ENCODE measurements at places on chromosomes 1 and 21.

GRCh38 chr1:77825131-77825709, 45.8 kb downstream of the MIGA1 start:
- DNase-seq: peak; percentile 85

DNA sequence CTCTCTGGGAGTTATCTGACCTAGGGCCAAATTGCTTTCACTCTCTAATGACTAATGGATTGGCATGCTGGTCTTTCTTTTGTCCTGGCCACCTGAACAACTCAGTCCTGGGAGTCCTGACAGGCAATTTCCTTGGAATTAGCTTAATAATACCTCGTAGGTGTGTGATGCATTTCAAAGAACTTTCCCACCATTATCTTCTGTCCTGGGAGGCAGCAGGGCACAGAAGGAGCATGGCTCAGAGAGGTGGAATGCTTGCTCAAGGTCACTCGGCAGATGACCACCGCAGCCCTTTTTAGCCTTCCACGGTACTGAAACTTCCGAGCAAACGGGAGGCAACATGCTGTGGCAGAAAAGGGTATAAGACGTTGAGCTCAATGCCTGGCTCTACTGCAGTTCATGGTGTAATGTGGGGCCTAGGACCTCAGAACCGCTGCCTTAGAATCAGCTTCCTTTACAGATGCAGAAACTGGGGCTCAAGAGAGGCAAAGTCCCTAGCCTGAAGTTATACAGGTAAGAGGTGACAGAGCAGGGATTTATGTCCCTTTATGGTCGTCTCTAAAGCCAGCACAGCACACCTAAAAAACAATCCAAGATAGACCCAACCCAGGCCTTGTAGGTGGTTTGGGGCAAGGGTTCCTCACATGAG, 3.2 kb downstream of the ID3 start:
- peak; percentile 41 for DNase-seq

- DNase-seq: no peak
Measured at GRCh38 chr1:88001460-88001859, 672.8 kb downstream of the LMO4 start.

DNA sequence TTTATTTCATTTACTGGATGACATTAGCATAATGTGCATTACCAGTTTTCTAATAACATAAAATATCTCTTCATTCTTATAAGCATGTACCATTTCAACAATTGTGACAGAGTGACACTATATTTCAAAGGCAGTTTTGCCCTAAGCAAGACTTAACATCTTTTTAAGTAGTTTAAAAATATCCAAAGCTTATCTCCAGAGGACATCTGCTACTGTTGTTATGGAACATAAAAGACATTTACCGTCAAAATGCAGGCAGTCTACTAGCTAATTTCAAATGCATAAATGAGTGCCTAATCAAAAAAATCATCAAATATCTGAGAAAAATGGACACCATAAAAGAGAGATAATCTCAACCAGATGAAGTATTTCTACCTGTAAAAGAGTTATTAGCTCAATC, 782.4 kb upstream of the BRINP3 start:
- no peak for DNase-seq

DNA sequence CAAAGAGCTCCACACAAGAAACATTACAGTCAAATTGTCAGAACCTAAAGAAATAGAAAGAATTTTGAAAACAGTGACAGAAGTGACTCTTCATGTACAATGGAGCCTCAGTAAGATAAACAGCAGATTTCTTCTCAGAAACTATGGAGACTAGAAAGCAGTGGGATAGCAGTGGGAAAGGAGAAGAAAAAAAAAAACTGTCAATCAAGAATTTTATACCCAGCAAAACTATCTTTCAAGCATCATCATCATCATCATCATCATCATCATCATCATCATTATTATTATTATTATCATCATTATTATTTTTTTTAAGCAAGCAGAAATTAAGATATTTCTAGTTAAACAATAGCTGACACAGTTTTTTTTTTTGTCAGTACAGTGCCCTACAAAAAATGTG, 24.2 kb downstream of the CEP170 start:
- peak; percentile 31 for DNase-seq

GRCh38 chr1:156488566-156489165, 11.9 kb downstream of the MEF2D start:
- DNase-seq: no peak

GRCh38 chr1:117622726-117623125, 16.9 kb downstream of the TENT5C start:
- no peak for DNase-seq

GRCh38 chr1:64133036-64133435, 70.4 kb upstream of the UBE2U start:
- peak; percentile 96 for DNase-seq

DNA sequence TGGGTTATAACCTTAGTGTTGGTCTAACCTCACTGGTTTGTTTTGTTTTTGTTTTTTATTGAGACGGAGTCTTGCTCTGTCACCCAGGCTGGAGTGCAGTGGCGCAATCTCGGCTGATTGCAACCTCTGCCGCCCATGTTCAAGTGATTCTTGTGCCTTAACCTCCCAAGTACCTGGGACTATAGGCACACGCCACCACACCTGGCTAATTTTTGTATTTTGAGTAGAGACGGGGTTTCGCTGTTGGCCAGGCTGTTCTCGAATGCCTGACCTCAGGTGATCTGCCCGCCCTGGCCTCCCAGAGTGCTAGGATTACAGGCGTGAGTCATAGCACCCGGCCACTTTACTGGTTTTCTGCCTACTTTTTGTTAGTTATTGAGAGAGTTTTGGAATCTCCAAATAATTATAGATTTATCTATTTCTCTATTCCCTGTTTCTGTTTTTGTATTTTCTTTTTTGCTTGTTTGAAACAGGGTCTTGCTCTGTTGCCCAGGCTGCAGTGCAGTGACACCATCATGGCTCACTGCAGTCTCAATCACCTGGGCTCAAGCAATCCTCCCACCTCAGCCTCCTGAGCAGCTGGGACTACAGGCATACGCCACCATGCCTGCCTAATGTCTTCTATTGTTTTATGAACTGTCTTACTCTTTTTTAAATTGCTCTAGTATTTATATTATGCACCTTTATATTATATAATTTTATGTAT, 21.4 kb downstream of the SMG7 start:
- no peak for DNase-seq

- no peak for DNase-seq
Measured at GRCh38 chr1:175033953-175034352, 10.7 kb upstream of the MRPS14 start.

DNA sequence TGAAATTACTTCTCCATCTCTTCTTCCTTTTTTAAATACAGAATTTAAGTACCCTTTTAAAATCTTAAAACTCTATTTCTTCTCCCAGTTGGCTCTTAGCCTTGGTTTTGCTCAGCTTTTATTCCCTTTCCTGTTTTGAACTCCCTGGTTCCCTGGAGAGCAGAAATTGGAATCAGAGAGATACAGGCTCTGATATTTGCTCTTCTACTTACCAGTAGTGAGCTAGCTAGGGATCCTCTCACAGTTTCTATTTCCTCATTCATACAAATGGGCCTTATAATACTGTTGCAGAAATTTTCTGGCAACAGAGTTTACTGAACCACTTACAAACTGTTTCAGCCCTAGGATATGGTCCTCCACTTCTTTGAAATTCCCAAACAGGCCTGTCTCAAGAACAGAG, 606.3 kb downstream of the NUF2 start:
- DNase-seq: no peak

GRCh38 chr1:179955731-179956130, 1.1 kb downstream of the CEP350 start:
- DNase-seq: no peak

DNA sequence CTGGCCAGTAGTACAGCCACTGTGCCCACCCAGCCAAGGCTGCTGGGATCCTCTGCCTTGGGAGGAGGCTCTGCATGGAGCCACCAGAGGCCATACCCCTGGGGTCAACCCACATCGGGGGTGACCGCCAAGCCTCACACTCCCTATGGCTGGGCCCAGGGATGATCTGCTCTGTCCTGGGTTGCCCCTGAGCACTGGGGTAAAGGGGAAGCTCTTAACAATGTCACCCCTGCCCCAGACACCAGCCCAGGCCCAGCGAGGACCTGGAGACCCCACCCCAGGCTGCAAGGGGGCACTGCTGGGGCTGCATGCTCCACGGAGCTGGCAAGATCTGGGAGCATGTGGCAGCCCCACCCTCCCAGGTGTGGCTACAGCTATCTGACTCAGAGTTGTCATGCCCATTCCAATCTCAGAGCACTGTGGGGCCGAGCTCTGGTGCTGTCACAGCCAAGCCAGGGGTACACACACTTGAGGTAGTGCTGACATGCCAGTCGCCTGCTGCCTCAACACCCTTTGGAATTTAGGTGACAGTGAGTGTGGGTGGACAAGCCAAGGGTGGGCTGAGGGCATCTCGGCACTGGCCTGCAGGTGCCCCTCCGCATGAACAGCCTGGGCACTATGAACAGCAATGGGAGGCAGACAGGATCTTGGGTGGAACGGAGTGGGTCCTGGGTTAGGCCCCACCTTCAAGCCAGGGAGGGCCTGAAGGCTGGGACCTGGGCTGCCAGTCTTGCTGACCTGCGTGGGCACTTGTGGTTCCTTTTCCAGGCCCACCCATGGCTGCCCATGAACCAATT, 427.7 kb downstream of the LRRIQ3 start:
- DNase-seq: no peak

DNA sequence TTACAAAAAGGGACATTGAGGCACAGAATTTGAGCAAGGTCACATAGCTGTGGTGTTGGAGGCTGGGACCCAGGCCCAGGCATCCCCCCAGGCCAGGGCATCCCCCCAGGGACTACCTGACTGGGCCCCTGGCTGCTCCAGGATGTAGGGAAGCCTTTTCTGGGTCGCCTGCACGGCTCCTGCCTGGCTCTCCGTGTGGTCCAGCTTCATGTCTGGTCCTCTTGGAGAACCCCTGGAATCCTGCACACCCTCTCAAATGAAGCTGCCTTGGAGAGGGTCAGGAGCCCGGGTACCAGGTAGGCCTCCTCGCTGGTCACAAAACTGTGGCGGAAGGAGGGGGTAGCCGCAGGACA, 919 bp upstream of the CELSR2 start:
- no peak for DNase-seq

DNA sequence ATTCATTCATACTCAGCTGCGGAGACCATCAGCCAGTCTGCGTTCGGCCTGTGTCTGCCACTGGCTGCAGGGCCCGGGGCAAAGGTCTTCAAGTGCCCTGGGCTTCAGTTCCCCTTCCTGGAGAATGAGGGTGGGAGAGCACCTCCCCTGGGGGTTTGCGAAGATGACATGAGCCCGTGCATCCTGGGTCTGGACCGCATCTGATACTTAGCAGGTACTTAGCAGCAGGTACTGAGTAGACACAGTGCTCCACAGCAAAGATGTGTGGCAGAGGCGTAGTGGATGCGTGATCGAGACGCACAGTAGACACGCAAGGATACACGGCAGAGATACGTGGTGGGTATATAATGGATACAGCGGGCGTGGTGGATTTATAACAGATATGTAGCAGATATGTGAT, 51.3 kb downstream of the PRKCZ start:
- DNase-seq: no peak

- DNase-seq: no peak
Measured at GRCh38 chr1:162970021-162970420, 99.1 kb upstream of the RGS4 start.
